Stimulated activated CD4-positive, alpha-beta T cell treated with anti-CD3 and anti-CD28 coated beads, TNF-alpha, amount 100 ng/mL, for 48 hours (primary cell): ENCODE measurements at places on chromosomes 2 and 18.
A peak's percentile ranks its signal among the peaks of the same experiment; 100 is the strongest.

DNA sequence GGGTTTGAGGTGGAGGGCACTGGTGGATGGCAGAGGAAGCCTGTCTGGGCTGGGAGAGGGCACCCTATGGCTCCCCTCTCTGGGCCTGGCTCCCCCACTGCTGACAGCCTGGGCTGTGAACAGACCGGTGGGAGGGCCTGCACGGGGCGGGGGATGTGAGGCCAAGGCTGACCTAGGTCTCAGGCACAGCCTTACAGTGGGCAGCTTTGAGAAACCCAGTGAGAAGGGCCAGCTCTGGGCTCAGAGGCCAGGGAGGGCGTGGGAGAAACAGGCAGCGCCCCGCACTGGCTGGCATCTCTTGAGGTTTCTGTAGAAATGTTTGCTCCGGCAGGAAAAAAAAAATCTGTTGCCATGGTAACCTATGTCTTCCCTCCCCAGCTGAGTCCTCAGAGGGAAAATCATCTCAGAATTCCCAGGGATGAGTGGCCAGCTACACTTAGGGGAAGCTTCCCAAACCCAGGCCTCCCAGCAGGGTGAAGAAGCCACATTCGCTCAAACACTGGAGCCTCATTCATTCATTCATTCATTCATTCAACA, 71.7 kb upstream of the TAF1B start:
- no peak for DNase-seq

- no peak for DNase-seq
Measured at GRCh38 chr2:218805627-218806026, 23.7 kb downstream of the CYP27A1 start.

DNA sequence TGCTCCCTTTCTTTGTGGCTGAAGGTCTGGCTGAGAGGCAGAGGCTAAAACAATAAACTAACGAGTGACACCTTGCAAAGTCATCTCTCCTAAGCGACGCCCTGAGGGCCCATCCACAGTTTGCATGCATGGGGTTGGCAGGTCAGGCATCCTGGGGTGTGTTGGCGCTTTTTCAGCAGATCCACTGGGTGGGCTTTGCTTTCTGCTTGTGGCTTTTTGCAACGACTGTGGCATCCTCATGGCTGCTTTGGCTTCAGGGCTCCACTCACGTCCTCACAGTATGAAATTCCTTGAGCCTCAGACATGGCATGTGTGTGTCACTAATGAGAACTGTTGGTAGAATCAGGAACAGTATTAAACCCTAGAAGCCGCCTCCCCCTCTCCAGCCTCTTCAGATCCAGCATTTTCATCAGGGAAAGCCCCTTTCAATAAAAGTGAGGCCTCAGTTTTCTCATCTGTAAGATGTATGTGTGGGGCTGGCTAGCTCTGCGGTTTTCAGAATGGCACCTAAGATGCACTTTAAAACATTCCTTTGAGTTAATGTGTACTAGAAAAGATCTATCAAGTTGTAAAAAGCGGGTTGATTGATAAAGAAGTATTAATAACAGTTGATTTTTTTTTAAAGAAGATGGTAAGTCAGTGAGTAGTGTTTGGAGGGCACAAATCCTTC, 72.5 kb downstream of the SH3BP4 start:
- no peak for DNase-seq

- DNase-seq = no peak
Measured at GRCh38 chr2:232139786-232140562, 178.5 kb downstream of the DIS3L2 start.

GRCh38 chr18:77866351-77866750, 616.7 kb downstream of the GALR1 start:
- DNase-seq = no peak

- no peak for DNase-seq
Measured at GRCh38 chr18:27004056-27004829, 138.7 kb upstream of the AQP4 start.

DNA sequence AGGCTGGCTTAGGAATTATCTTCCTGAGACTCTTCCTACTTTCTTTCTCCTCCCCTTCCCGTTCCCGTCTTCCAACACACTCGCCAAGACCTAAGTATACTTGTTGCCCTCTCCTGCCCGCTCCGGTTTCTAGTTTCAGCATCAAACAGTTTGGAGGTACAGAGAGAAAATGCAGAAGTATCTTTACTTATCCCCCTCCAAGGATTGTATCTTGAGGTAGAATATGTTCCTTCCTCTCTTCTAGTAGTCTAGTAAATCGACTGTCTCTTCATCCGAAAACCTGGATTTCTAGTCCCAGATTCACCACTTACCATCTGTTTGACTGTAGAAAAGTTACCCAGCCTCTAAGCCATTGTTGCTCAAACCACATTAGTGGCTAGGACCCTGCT, 755 bp downstream of the EIF4E2 start:
- no peak for DNase-seq

GRCh38 chr2:66305718-66306117, 129.2 kb upstream of the MEIS1 start:
- DNase-seq = no peak

DNA sequence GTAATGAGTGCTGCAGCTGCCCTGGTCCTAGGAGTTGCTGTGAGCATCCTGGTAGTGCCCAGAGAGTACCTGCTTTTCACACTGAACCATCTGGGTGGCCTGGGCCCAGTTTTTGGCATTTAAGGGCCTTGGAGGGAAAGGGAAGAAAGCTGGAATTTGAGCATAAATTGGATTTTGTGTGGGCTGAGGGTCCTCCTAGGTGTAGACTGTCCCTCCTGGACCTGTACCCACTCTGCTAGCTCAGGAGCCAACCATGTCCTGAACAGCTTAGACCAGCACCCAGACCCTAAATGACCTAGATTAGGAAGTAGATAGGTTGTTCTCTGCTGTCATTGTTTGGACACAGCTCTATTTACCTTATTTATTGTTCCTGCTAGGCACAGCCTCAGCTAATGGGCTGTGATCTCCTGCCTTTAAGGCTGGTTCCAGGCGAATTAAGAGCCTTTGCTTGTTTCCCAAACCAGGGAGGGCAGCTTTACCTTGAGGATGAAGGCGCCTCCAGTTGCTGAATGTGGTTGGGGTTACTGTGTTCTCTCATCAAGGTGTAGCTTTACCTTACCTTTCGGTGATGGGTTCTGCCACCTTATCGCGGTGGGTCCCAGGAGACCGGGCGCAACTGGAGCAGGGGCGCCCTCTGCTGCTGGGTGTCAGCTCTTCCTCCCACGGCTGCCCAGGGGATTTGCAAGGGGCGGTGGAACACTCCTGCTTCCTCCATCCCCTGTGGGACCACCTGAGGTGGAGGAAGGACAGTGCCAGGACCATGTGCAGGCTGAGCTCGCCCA, 34.4 kb downstream of the ITGA6 start:
- peak; percentile 73 for DNase-seq

- no peak for DNase-seq
Measured at GRCh38 chr2:21014364-21015280, 29.3 kb downstream of the APOB start.

DNA sequence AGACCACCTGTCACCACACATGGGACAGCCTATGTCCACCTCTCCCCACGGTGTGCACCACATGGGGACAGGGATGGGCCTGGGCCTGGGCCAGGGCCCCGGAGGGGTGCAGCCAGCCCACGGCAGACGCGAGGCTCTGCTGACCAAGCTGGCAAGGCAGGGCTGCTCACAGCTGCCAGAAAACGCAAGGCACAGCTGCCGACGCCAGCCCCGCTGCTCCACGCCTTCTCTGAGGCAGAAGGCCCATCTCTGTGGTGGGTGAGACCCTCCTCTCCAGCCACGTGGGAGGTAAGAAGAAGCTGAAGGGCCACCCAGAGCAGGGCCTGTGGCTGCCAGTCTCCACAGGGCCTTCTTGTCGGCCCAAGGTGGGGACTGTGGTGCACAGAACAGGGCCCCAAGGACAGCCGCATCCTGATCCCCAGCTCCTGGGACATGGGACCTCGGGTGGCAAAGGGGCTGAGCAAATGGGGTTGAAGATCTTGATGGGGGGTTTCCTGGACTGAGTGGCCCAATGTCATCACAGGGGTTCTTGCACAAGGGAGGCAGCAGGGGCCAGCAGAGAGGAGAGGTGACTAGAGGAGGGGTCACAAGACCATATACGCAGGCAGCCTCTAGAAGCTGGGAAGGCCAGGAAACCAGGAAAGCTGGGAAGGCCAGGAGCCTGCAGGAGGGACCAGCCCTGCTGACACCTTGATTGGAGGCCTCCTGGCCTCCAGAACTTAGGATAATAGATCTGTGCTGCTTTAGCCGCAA, 72.3 kb downstream of the NDUFA10 start:
- no peak for DNase-seq

GRCh38 chr2:129293326-129293725, 686.1 kb upstream of the RAB6C start:
- DNase-seq = no peak

DNA sequence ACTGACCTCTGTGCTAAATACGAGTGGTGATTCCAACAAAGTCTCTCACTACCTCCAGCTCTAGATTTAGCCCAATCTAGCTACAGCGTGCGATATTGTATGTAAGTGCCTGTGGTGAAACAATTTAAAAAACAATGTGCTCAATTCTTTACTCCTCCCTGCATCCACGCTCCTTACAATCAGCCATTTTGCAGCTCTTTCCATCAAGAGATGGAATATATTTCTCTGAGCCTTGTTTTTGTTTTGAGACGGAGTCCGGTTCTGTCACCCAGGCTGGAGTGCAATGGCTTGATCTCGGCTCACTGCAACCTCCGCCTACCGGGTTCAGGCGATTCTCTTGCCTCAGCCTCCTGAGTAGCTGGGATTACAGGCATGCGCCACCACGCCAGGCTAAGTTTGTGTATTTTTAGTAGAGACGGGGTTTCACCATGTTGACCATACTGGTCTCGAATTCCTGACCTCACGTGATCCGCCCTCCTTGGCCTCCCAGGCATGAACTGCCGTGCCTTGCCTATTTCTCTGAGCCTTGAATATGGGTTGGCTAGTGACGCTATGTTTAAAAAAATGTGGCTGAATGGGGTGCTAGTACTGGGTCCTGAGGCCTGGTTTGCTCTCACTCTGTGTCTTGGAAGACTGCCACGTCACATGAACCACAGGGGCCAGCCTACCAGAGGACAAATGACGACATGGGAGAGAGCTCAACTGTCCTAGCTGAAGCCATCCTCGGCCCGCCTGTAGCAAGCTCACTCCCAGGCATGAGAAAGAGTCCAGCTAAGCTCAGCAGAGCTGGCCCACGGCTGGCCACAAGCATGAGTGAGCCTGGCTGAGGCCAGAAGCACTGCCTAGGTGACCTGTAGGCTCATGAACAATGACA, 14.8 kb downstream of the WDFY1 start:
- no peak for DNase-seq

- DNase-seq = no peak
Measured at GRCh38 chr2:55553321-55553720, 33.8 kb downstream of the CFAP36 start.

DNA sequence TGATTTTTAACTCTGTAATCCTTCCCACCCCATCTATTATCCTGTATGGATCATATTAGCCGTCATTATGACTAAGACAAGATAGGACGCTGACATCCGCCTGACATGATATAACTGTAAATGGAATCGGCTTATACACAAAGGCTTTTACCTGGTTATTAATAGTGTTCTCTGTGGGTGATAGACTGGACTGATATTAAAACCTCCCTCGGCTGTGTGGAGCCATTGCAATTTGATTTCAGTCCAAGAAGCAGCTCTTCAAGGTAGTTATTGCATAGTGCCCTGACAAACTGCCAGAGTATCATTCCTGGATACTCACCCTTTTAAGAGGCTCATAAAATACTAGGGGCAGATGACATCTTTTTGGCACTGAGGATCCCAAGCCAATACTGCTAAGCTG, 226.1 kb upstream of the HNRNPA3 start:
- DNase-seq = no peak

DNA sequence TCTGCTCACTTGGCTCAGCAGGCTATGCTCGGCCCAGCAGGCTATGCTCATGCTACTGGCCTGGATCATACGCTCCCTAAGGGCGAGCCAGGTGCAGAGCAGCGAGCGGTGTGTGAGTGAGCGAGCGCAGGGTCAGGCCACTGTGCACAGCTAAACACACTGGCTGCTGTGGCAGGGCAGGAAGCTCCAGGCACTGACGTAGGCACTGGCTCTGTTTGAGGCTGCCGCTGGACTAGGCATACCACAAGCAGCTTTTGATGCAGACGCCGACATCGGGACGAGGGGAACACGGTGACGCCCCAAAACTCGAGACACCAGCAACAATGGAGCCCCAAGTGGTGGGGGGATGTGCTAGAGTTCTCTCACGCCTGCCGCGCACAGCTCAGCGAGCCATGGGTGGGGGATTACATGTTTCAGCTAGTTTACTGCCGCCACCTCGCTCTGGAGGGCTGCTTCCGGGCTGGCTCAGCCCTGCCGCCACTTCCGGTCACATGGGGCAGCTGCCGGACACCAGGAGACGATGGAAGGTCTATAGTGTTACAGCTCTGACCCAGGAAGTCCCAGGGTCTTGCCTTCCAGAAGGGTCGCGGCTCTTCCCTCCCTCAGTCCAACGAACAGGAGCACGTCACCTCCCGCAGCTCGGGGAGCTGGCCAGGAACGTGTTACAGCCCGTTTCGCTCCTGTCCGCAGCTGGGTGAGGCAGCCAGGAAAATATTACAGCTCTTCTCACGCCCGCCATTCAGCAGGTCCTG, 1176.9 kb upstream of the LRRTM1 start:
- no peak for DNase-seq

DNA sequence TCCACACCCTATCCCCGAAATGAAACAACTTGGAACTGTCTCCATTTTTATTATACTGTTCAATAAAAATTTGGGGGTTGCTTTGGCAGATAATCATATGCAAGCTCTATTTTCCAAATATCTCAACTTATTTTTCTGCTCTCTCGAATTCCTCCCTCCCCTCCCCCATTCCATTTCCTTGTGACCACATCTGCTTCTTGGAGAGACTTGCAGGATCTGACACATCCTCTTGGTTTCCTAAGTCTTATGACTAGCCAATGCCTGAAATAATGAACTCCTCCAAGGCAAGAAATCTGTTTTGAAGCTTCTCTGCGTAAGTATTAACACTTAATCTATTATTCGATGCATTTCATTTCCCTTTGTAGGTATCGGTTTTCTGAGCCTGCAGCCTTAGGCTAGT, 16.1 kb downstream of the TGIF1 start:
- DNase-seq = no peak

DNA sequence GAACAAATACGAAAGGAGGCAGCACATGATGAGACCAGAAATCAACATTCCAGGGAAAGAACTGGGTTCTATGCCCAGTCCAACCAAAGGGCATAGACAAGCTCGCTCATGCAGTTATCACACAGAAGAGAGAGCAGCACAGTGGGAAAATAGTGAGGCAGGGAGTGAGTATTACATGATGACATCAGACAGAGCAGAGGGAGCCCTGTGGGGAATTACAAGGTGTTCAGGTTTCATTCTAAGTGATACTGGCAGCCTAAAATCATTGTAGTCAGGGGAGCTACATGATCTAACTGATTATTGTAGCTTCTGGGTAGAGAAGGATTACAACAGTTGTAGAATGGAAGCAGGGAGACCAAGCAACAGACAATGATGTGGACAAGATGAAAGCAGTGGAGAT, 658.5 kb downstream of the ARHGAP15 start:
- DNase-seq = no peak

- DNase-seq = no peak
Measured at GRCh38 chr2:185391543-185391942, 347.1 kb upstream of the FSIP2 start.
